ENCODE measurements at places on chromosomes 2 and 18.

- DNase-seq = no peak
Observed at GRCh38 chr2:216490061-216490460, 8.6 kb upstream of the RPL37A start.

DNA sequence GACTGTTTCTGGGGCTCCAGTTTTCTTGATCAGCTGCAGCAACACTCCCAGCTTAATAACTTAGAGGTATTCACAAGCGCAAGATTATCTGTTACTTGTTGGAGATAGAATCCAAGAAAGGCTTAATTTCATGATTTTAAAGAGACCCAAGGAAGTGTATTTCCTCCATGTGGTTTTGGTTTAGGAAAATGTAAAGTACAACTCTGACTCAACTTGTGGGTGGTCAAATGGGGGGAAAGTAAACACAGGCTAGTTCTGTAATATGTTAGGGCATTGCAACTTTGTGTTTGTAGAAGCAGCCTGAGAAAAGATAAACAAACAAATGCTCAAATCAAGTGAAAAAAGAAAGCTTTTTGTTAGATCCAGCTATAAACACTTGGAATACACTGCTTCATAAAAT, 90.1 kb upstream of the COL3A1 start:
- no peak for DNase-seq

- DNase-seq = no peak
Observed at GRCh38 chr2:239461291-239462190, 60.7 kb upstream of the HDAC4 start.

- DNase-seq = no peak
Observed at GRCh38 chr2:175476948-175477347, 295.4 kb upstream of the ATP5MC3 start.

DNA sequence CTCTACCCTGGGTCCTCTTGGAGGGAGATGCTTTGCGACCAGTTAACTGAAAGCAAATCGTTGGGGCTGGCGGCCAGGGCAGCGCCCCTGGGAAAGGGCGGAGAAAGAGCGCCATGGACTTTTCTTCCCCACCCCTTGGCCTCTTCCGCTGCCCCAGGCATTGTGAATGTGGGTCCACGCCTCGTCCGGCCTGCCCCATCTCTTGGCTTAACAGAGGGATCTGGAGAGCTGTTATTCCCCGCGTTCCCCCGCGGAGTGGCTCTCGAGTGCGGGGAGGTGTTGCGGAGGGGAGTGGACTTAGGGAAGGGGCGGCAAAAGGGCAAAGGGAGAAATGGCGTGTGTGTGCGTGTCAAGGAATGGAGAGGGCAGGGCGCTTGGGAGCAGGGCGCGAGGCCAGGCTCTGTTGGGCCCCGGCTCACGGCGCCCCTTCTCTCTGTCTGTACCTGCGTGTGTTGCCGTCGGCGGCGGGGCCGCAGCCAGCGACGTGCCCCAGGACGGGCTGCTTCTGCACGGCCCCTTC, 6.6 kb downstream of the EMX1 start:
- DNase-seq = no peak

DNA sequence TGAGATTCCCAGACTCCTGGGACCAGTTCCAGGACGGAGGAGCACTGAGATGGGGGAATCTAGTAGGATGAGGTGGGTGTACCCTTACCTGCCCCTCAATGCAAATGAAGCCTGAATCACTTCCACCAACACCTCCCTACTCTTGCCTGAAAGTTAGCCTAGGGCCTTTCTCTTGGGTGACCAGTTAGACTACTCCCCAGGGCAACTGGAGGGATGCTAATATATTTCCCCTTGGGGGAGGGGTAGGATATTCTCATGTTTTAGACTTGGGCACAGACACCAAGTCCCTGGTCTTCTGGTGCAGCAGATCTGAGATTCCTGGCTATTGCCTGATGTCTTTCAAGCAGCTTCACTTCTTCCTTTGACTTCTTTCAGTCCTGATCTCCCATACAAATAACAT, 334.5 kb downstream of the ALK start:
- no peak for DNase-seq

GRCh38 chr2:73965053-73965452, 19.7 kb upstream of the TET3 start:
- no peak for DNase-seq
